ENCODE measurements at places on chromosomes 7 and 10.
A peak's percentile ranks its signal among the peaks of the same experiment; 100 is the strongest.

DNA sequence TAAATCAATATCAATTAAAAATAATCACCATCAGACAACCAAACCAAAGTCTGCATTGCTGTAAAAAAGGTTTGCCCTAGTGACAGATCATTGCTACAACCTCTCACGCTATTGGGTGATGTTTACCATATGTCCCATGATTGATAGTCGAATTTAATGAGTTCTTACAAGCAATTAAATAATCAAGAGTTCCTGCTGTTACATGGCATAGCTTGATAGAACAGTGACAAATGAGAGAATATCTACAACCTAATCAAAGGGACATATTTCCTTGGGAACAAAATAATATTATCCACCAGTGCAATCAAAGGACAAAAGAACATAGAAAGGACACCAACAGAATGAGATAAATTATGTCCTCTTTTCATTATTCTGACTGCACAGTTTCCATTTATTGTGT lies 387.4 kb downstream of the ETV1 start:
- DNase-seq, result no peak

DNA sequence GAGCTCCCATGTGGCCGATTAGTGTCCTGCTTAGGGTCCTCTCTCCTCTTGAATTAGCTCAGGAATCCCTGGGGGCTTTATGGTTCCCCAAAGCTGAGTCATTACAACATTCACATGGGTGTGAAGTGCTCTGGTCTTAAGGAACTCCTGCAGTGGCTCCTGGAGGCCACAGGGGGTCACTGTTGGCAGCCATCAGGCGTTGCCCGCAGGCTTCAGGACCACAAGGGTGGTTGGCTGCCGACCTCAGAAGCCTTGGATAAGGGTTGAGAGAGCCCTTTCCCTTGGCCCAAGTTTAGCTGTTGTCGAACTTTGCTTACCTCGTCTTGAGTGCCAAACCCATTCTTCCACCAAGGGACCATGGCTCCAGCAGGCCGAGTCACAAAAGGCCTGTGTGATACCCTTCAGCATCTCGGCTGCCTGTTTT lies 61.7 kb downstream of the SH2D4B start:
- DNase-seq, result peak; percentile 59

- DNase-seq, result no peak
Observed at GRCh38 chr10:124686707-124687376, 57.3 kb downstream of the FAM53B start.

DNA sequence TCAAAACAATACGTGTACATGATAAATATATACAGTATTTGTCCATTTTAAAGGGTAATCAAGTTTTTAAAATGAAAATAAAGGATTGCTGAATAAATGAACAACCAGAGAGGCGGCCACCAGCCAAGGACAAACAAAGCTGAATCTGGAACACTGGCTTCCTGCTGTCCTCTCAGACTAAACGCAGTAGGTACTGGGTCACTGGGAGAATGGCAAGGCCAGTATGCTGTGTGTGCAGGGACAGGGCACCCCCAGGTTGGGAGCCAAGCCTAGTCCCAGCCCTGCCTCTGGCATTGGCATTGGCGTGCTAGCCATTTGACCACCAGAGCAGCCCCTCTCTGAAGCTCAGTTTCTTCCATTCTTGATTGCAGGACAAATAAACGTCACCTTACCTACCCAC lies 33.8 kb downstream of the DLG5 start:
- no peak for DNase-seq

GRCh38 chr10:103916876-103917275 lies 1.1 kb downstream of the STN1 start:
- no peak for DNase-seq

GRCh38 chr7:116210345-116211005 lies at the start of gene TES:
TES (plus strand) TSS chr7:116210539; CDS start chr7:116210708, 169 bp downstream.
- DNase-seq, result peak; percentile 70

GRCh38 chr7:133196856-133197612 lies 55.8 kb upstream of the EXOC4 start:
- DNase-seq, result no peak

DNA sequence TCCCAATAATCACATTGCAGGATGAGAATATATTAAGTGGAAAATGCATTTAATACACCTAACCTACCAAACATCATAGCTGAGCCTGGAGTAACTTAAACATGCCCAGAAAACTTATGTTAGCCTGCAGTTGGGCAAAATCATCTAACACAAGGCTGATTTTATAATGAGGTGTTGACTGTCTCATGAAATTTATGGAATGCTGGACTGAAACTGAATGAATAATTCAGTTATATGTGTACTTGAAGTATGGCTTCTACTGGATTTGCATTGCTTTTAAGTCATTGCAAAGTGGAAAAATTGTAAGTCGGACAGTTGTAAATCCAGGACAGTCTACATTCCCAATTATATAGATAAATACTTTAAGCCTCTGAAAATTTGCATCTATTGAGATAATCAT lies 5.4 kb downstream of the SFTPA1 start:
- DNase-seq, result no peak

DNA sequence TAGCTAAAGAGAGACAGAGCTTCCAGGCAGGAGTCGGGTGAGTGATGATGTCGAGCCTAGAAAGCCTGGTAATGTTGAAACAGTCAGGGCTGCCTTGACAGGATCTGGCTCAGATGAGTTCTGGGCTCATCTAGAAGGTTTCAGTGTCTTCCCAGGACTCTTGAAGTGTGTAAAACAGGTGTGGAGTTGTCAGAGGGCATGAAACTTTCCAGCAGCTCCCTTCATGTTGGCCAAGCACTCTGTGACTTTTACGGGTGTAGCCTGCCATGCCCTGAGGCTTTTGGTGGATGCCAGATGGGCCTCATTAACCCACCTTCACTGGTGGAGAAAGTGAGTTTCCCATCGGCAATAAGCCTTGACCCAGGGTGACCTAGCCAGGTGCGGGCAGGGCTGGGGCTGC lies 66.4 kb upstream of the PDCD4 start:
- DNase-seq, result no peak

- no peak for DNase-seq
Observed at GRCh38 chr10:123651421-123652047, 14.6 kb upstream of the GPR26 start.

- no peak for DNase-seq
Observed at GRCh38 chr7:31853380-31853779, 166.4 kb downstream of the PPP1R17 start.

DNA sequence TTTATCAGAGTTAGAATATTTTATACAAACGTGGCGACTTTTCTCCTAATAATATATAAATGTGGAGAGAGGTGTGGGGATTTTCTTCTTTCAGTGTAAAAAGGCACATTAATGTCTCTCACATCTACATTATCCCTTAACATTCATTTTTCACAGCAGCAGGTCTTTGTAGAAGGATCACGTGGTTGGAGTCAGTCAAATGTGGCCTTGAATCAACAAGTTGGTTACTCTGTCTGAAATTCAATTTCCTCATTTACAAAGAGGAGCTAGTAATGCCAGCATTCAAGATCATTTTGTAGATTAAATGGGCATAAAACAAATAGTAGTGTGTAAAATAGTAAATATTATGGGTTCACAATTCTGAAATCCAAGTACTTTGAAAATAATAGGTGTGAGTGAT lies 183.1 kb upstream of the SEMA3E start:
- DNase-seq, result no peak

- no peak for DNase-seq
Observed at GRCh38 chr7:71504697-71505441, 372.9 kb downstream of the GALNT17 start.

DNA sequence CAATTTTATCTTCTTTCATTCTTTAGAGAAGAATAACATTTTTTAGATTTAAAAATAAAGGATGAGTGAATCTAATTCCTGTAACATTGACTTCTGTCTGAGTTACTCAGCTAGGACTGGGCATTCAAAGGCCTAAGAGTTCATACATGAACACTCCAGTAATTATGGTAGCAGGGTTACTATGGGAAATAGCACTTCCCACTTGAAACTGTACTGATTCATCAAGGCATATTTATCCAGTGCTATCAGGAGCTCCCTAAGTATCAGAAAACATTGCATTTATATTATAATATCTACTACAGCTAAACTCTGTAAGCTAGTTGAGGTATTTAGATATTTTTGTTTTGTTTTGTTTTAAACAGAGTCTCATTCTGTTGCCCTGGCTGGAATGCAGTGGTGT lies 41.8 kb downstream of the NDUFB2 start:
- no peak for DNase-seq

GRCh38 chr10:72800000-72800740 lies 93.4 kb upstream of the OIT3 start:
- DNase-seq, result no peak

DNA sequence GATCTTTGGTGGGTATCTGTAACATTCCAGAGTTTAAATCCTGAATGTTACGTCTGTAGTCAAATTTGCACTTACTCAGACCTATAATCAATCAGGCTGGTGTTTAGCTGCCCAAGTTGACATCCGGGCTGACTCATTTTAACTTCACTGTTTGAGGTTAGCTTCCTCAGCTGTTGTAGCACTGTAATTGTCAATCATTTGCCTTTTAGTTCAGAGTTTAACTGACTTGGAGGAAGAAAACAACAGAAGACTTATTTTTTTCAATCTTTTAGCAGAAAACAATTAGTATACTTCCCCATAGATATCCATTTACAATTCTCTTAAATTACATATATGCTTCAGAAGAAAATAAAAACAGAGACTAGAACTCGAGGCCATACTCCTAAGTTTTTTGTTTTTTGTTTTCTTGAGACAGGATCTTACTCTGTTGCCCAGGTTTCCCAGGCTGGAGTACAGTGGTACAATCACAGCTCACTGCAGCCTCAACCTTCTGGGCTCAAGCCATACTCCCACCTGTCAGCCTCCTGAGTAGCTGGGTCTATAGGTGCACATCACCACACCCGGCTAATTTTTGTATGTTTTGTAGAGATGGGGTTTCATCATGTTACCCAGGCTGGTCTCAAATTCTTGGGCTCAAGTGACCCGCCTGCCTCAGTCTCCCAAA lies 38.5 kb upstream of the LRRC17 start:
- DNase-seq, result peak; percentile 65

DNA sequence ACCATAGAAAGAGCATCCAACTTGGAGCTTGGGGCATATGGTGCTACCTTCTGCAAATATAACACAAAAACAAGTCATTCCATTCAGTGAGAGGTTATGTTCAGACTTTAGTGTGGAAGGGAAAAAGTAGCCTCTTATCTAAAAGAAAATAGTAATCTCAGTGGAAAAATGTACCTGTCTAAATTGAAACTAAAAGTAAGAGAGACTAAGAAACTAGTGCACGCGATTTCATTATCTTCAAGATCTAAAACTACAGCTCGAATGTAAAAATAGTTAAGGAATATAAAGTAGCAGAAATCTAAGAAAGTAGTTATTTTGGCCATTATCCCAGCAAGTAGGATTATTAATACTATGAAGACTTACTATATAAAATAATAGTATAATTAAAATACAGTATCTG lies 233.0 kb upstream of the PPP1R3A start:
- no peak for DNase-seq

- peak; percentile 93 for DNase-seq
Observed at GRCh38 chr7:44735403-44736165, 13.1 kb upstream of the ZMIZ2 start.

DNA sequence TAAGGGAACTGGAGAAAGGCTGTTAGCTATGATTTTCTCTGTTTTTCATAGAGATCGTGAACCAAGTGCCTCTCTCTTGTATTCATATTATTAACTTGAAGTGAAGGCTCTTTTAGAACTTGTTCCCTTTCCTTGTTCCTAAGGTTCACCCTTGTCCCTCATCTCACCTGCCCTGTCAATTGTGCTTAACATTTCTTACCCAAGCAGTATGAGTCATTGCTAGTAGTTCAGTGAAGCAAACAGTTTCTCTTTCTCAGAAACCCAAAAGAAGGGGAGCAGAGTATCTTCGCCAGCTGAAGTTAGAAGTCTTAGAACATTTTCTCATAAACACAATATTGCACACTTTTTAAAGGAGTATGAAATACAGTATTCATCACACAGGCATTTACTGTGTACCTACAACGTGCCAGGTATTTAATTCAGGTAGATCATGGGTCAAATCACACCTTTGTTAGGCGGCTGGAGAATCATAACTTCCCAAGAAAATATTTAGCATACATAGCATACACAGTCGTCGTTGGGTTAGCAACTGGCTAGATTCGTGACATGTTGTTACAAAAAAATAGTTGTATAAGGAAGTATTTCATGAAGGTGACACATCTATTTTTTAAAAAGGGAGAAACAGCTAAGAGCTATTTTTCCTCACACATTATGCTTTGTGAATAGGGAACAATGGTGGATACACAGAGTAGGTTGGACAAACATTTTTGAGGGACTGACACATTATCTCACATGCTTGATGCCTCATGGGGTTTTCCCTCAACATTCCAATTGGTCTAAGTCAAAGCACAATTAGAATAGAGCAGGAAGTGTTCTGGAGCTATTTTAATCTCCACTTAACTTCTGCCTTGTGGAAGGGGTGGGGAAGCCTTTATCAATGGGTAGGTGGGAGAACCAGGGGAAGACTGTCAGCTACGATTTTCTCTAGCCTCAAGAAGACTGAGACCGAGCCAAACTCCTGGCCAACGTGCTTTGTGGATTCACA lies 13.2 kb downstream of the HDAC9 start:
- peak; percentile 66 for DNase-seq

DNA sequence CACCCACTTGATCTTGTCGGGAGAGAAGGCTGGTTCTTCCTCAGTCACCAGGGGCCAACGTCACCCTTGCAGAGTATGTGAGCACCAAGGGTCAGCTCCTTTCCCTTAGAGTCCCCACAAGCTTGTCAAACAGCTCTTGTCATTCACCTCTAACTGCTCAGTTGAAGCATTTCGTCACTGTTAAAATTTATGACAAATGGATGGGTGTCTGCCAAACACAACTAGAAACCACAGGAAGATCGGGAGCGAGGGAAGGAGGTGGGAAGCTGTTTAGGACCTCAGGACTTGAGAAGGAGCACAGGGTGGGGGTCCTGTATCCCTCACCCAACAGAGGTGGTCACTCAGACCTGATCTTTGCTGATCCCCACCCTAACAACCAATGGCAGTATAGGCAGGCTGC lies 373.3 kb upstream of the IGFBP3 start:
- DNase-seq, result no peak

GRCh38 chr7:6161463-6162330 lies 110.7 kb downstream of the CYTH3 start:
- DNase-seq, result no peak

- DNase-seq, result no peak
Observed at GRCh38 chr7:25953859-25954258, 198.1 kb upstream of the NFE2L3 start.

GRCh38 chr7:150322114-150322832 lies 882 bp upstream of the LRRC61 start:
- no peak for DNase-seq

Measured in HCT116 (cell line).